Activated CD4-positive, alpha-beta T cell treated with anti-CD3 and anti-CD28 coated beads, Interleukin-2, amount 50 U/mL, for 1 hour (primary cell): ENCODE measurements at places on chromosomes 6 and 20.

- no peak for DNase-seq
Measured at GRCh38 chr6:17858584-17858983, 128.9 kb downstream of the KIF13A start.

GRCh38 chr6:34970957-34971356 lies 81.9 kb downstream of the ANKS1A start:
- no peak for DNase-seq

- no peak for DNase-seq
Measured at GRCh38 chr20:39398656-39399055, 436.5 kb downstream of the DHX35 start.

DNA sequence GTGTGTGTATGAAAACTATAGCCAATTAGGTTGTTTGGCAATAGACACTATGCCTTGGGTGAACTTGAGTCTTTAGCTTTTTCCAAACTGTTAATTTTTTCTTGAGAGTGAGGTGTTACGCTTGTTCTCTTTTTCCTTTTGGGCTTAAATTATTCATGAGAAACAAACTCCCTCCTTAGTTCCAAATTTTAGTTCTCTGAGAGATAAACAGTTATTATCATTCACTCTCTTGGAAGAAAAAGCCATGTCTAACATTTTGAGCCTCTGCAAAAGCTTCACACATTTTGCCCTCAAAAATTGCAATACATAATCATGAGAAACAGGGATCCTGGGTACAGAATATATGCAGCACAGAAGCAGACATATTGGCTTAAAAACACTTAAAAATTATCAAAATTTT lies 1353.9 kb upstream of the MAP3K7 start:
- no peak for DNase-seq

DNA sequence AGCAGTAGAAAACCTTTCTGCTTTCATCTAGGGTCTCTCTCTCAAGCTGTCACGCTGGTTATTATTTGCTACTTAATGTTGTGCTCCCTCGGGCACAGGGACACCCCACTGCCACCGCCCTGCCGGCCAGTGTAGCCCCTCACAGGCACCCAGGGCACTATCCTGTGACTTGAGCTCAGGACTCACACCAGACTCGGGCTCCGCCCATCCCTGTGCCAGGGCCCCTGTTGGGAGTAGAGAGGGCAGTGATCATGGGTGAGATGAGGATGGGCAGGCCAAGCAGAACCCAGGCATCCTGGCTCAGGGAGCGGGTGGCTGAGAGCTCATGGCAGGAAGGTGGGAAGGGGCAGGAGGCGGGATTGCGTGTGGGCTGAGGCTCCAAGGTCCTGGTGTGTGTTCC lies 371.9 kb downstream of the ZFAND3 start:
- no peak for DNase-seq

DNA sequence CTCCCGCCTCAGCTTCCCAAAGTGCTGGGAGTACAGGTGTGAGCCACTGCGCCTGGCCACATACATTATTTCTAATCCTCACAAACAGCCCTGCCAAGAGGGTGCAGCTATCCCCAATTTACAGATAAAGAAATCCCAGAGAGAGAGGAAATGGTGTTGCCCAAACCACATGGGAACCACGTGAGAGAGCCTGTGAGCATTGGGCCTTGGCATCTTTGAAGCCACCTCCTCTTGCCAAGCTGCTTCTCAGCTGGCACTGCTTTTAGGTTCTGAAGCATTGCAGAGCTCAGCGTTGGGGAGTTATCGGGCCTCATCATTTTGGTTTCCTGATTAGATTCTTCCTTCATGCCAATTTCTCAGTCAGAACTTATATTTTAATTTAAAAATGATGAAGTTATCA lies 80.3 kb downstream of the CTNNBL1 start:
- DNase-seq, result no peak
